ENCODE measurements at places on chromosomes 11 and 22. TPM values are rescaled to one million over a fixed set of nuclear protein-coding genes. Genes with fewer than 3 reads are reported as not detected.

CHCHD10 gene
- 34.0 TPM for polyA plus RNA-seq

SLC22A8 gene
- polyA plus RNA-seq, result not detected

MOB2 gene
- polyA plus RNA-seq, result 67.4 TPM

CAVIN3 gene
- not detected for polyA plus RNA-seq

GRIA4 gene
- not detected for polyA plus RNA-seq

RIBC2 gene
- polyA plus RNA-seq, result 0.47 TPM

EXPH5 gene
- polyA plus RNA-seq, result 0.60 TPM

PHOX2A gene
- not detected for polyA plus RNA-seq

DNA sequence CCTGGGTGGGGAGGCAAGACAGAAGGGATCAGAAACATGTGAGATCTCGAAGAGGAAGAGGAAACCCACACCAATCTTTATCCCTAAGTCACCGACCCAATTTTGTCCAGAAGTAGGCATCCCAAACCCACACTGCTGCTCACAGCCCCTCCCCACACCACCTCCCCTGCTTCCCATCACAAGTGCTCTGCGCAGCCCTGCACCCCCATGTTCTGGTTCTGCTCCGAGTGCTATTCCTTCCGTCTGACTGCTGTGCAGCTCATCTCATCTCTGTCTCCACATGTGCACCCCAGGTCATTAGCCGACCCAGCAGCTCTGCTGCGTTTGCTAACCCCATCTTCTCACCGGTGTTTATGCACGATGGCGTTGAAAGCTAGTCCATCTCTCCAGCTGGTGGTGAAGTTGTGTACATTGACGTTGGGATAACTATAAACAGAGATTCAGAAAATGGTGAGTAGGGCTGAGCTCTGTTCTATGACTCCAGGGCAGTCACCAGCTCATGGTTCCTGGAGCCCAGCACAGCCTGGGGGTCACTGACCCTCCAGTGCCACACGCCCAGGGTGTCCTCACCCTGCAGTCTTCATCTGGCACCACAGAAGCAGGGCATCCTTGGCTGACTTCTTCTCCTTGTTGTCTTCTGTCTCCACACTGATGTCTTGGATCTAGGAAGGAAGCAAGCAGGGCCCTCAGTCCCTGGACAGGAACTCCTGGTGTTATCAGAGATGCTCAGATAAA is 15.1 kb downstream of the SPTBN2 start:
- no peak overlapping the region for H3K4me3 ChIP-seq
- H3K36me3 ChIP-seq, result no peaks in the 10 kb centered on the region
- H3K27ac ChIP-seq, result no peak overlapping the region
- H3K4me1 ChIP-seq, result no peaks in the 10 kb centered on the region

DNA sequence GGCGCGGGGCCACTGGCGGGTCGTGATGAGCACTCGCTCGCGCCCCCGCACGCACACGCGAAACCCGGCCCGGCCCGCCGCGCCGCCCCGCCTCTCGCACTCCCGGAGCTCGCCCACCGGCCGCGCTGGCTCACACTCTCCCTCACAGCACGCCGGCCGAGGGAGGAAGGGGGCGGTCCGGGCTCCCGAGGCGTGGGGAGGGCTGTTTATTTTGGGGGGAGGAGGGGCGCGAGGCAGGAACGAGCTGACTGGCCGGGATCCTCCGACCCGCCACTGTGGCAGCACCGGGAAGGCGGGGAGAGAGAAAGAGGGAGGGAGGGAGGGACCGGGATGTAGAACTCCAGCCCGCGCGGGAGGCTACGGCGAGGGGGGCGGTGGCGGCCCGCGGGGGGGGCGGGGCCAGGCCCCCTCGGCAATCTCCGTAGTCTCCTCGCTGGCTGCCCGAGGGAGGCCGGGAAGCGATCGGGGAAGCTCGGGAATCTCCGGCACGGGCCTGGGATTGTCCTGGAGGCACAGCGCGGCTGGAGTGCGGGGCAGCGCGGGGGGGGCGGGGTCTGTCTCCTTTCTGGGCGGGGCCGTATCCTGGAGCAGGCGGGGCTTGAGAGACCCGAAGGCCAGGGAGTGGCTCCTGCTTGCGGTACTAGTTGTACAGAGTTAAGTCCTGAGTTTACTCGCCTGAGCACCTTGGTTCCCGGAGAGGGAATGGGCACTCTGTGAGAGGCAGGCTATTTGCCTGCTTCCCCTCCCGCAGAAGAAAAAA is at the start of gene RBFOX2:
TSS of gene RBFOX2 (minus strand) at position 179 of the 760 bp plus-strand sequence. CDS start 399 bp downstream, outside the sequence.
- peak within 1 kb of the TSS; percentile 40 for H3K4me3 ChIP-seq
- H3K4me1 ChIP-seq, result peaks cover 21% of the 10 kb centered on the region
- peak within 1 kb of the TSS; percentile 3 for H3K27ac ChIP-seq
- peak; percentile 73 for DNase-seq
- H3K27me3 ChIP-seq, result no peaks in the 10 kb centered on the region

- no peaks in the 10 kb centered on the region for H3K27me3 ChIP-seq
- no peak overlapping the region for H3K27ac ChIP-seq
- H3K4me3 ChIP-seq, result no peak overlapping the region
- H3K4me1 ChIP-seq, result no peaks in the 10 kb centered on the region
Observed at GRCh38 chr22:23796461-23796860, 9.7 kb downstream of the SMARCB1 start.

- no peak for DNase-seq
- peaks cover 28% of the 10 kb centered on the region for H3K4me1 ChIP-seq
- H3K36me3 ChIP-seq, result no peaks in the 10 kb centered on the region
- no peaks in the 10 kb centered on the region for H3K27me3 ChIP-seq
- H3K4me3 ChIP-seq, result no peak overlapping the region
Observed at GRCh38 chr11:22626573-22627239, 1.1 kb upstream of the FANCF start.

GRCh38 chr11:69842746-69843528 is 23.7 kb upstream of the FGF3 start:
- no peaks in the 10 kb centered on the region for H3K27me3 ChIP-seq
- no peaks in the 10 kb centered on the region for H3K36me3 ChIP-seq
- no peak overlapping the region for H3K4me3 ChIP-seq
- no peak for DNase-seq
- H3K27ac ChIP-seq, result no peak overlapping the region
- H3K4me1 ChIP-seq, result no peaks in the 10 kb centered on the region

DNA sequence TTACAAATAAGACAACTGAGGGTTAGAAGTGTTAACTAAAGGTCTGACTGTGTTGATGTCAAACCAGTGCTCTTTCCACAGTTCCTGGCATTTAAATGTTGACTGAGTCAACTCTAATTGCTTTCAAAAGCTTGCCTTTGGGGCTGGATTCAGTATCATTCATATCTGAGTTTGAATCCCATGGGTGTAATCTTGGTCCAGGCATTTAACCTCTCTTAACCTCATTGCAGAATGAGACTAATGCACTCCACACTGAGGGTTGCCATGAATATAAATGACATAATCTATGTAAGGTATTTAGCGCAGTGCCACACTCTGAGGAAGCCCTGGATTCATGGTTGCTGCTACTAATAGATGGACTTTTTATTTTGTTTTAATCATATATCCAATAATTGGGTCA is 274.3 kb downstream of the DDX10 start:
- no peaks in the 10 kb centered on the region for H3K27me3 ChIP-seq
- no peaks in the 10 kb centered on the region for H3K4me1 ChIP-seq
- DNase-seq, result no peak
- no peaks in the 10 kb centered on the region for H3K36me3 ChIP-seq

DNA sequence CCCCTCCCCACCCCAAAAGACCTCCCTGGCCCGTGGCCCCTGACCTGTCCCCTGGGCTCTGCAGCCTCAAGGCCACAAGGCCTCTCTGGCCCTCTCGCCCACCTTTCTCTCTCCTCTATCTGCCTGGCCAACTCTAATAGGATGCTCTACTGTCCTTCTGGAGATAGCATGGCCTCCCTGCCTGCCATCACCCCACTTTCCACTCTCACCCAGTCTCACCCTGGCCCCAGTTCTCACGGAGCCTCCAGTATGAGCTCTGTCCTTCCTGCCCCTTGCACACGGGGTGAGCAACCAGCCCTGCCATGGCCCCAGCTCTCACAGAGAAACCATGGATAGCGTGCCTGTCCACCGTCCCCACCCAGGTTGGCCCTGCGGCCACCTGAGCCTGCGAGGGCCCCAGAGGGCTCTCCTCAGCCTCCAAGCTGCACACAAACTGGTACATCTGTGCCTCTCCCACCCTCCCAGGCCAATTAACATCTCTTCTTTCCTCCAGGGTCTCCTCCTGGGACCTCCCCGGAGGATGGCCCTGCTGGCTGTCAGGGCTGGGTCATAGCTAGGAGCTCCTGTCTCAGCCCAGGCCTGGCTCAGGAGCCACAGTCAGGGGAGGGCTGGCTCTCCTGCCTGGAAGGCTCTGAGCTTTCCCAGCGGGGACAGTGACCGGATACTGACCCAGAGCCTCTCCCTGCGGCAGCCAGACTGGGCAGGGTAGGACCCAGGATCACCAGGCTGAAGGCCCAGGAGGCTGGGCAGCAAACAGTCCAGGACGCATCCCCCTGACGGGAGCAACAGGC is 22.3 kb downstream of the RTN4R start:
- no peaks in the 10 kb centered on the region for H3K36me3 ChIP-seq
- peak overlapping the region; percentile 4 for H3K4me3 ChIP-seq

DNA sequence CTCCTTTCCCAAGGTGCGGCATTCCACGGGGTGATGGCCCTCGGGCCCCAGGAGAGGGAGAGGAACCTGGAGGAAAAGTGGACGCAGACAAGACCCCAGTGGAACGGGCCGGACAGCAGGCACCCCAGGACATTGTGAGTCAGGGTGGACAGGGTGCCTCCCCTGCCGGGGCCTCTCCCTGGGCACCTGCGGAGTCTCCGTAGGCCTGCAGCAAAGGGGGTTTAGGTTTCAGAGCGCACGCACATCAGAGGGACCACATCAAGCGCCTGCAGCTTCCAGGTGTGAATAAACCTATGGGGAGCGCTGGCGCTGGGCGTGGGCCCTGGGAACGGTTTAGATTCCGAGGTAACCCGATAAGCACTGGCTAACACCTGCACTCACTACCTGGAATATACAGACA is 22.7 kb upstream of the FGF19 start:
- H3K36me3 ChIP-seq, result no peaks in the 10 kb centered on the region
- H3K27ac ChIP-seq, result no peak overlapping the region
- no peak for DNase-seq
- no peaks in the 10 kb centered on the region for H3K27me3 ChIP-seq
- no peak overlapping the region for H3K4me3 ChIP-seq
- no peaks in the 10 kb centered on the region for H3K4me1 ChIP-seq

GRCh38 chr22:17087498-17088131 is 2.8 kb downstream of the IL17RA start:
- DNase-seq, result peak; percentile 31
- H3K4me1 ChIP-seq, result peaks cover 60% of the 10 kb centered on the region
- H3K27ac ChIP-seq, result peak overlapping the region; percentile 13
- H3K27me3 ChIP-seq, result no peaks in the 10 kb centered on the region

DNA sequence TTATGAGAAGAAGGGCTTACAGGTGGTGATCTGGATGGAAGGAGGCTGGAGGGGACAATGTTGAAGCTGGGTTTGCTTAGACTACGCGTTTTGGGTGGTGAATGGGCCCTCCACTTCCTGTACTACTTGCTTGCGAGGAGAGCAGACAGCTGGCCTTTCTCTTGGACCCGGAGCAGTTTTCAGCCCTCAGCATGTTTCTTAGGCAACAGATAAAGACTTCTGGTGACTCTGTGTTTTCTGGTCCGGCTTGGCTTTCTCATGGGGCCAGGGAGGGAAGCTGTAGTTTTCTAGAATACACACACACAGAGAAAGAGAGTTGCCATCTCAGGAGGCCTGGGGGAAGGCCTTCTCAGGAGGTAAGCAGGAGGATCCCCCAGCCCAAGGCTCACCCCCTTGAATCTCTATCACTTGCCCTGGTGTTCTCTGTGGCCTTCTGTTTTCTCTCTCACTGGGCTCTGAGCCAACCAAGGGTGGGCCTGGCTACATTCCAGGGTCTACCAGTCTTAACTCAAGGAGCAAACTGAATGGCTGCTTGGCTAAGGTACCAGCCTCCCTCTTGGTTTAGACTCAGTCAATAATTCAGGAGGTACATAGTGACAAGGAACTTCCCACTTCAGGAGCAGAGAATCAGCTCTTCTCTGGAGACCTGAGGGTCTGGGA is 2.4 kb downstream of the CCS start:
- H3K27ac ChIP-seq, result peak overlapping the region; percentile 52
- peak; percentile 25 for DNase-seq
- peaks cover 25% of the 10 kb centered on the region for H3K4me1 ChIP-seq
- peak overlapping the region; percentile 24 for H3K4me3 ChIP-seq
- H3K27me3 ChIP-seq, result no peaks in the 10 kb centered on the region
- H3K36me3 ChIP-seq, result no peaks in the 10 kb centered on the region

- no peak for DNase-seq
- H3K27me3 ChIP-seq, result no peaks in the 10 kb centered on the region
- no peak overlapping the region for H3K27ac ChIP-seq
- no peaks in the 10 kb centered on the region for H3K4me1 ChIP-seq
Observed at GRCh38 chr11:30143098-30143705, 87.6 kb upstream of the FSHB start.

DNA sequence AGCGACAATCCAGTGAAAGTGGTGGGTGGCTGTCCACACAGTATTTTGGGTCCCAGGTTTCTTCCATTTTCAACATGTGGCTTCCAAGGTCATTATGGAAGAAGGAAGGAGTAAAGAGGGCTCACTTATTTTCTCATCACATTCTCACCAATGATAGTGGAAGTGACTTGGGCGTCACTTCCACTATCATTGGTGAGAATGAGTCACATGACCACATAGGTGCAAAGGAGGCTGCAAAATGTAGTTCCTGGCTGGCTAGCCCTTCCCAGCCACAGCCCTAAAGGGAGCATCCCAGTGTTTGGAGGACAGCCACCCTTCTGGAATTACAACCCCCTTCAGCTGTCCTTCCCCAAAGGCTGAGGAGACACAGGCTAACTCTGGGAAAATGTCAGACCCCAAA is 95.6 kb downstream of the TSPAN18 start:
- H3K4me1 ChIP-seq, result no peaks in the 10 kb centered on the region
- no peaks in the 10 kb centered on the region for H3K36me3 ChIP-seq
- no peaks in the 10 kb centered on the region for H3K27me3 ChIP-seq
- no peak overlapping the region for H3K4me3 ChIP-seq
- no peak for DNase-seq
- H3K27ac ChIP-seq, result no peak overlapping the region

- DNase-seq, result no peak
- H3K36me3 ChIP-seq, result no peaks in the 10 kb centered on the region
- H3K27ac ChIP-seq, result no peak overlapping the region
Observed at GRCh38 chr11:1773131-1773993, 9.6 kb upstream of the CTSD start.

GRCh38 chr22:37643225-37643847 is 3.9 kb downstream of the SH3BP1 start:
- peaks cover 37% of the 10 kb centered on the region for H3K4me1 ChIP-seq
- H3K4me3 ChIP-seq, result peak overlapping the region; percentile 14
- no peaks in the 10 kb centered on the region for H3K27me3 ChIP-seq

GRCh38 chr11:105003151-105003550 is 19.8 kb downstream of the CASP5 start:
- H3K27ac ChIP-seq, result no peak overlapping the region
- H3K4me1 ChIP-seq, result no peaks in the 10 kb centered on the region
- DNase-seq, result no peak
- no peak overlapping the region for H3K4me3 ChIP-seq
- H3K36me3 ChIP-seq, result no peaks in the 10 kb centered on the region
- no peaks in the 10 kb centered on the region for H3K27me3 ChIP-seq

GRCh38 chr11:35066783-35067423 is 72.1 kb upstream of the CD44 start:
- peaks cover 31% of the 10 kb centered on the region for H3K4me1 ChIP-seq
- no peak overlapping the region for H3K27ac ChIP-seq
- no peak overlapping the region for H3K4me3 ChIP-seq

All from CD8-positive, alpha-beta memory T cell (primary cell).